ENCODE measurements at places on chromosomes 2 and 18.

DNA sequence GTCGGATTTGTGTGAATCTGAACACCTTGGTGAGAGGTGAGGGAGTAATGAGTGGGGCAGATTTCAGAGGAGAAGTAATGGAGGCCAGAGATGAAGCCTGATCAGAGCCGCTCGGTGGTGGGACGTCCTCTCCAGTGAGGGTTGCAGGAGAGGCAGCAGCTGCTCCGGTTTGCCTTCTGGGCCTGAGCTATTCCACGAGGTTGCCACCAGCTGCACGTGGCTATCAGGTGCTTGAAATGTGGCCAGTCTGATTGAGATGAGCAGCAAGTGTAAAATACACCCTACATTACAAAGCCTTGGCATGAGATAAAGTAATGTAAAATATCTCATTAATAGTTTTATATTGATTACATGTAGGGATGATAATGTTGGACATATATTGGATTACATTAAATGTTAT, 10.8 kb upstream of the EFHD1 start:
- no peak for DNase-seq

GRCh38 chr2:237482485-237482884, 4.6 kb upstream of the MLPH start:
- peak; percentile 94 for DNase-seq

DNA sequence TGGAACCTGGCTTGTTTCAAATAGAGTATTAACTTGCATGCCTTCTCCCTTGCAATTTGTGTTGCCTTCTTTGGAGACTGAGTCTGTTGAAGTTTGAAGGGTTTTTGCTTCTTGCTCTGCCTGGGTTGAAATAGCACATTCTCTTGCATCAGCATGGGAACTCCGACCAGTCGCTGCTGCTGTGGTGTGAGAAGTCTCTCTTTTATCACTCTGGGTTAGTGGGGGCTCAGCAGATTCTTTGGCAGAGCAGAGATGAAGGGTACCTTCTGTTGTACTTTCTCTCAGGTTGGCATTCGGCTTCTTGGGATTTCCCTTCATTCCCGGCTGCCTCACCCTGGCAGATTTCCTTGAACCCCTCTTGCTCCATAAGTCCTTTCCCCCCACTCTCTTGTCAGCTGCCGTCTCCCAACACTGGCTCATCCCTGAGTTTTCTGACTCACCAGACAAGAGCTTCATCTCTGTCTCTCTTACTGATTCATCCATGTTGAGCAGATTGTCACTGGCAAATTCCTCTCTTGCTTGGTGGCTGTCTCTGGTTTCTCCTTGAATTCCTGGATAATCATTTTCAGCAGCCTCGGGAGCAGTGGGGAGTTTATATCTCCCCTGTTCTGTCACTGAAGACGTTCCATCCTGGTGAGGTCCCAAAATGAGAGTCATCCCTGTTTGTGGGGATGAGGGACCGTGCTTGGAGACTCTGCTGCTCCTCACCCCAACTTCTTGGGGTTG, 49.9 kb downstream of the ALPK2 start:
- no peak for DNase-seq

DNA sequence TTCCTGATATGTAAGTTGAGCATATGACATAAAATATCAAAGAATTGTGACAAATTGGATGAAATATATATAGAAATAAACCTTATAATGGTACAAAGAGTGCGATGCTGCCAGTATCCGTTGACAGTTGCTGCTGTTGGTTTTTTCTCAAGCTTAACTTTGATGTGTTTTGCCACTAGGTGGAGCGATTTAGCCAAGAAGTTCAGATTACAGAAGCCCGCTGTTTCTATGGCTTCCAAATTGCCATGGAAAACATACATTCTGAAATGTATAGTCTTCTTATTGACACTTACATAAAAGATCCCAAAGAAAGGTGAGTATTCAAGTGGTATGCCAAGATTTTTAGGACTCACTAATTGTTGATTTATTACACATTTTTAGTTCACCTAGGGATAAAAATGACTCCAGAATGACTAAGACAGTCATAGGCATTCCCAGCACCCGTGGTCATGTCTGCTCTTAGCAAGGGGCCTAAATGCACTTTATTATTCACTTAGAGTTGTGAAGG, 2.1 kb downstream of the RRM2 start:
- no peak for DNase-seq

DNA sequence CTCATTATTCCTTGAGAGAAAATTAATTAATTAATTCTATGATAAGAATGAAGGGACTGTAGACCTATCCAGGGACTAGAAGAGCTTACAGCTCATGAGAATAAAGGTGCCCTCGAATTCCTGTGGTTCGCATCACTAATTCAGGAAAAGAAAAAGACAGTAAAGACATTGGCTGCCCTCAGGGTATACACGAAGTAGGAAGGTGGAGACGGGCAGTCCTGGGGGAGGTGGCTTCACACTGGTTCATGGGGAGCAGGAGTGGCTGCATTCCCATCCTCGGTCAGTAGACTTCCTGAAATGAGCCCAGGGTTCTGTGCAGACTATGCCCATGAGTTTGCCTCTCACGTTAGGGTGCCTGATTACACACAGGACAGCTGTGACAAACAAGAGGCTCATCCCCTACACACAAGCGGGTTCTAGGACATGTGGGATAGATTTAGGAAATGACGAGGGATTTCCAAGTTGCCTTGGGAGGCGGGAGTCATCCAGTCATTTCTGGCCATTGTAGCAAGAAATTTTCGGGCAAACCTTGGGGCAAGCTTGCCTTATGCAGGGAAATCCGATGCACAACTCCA, 282.2 kb downstream of the CYP26B1 start:
- DNase-seq = no peak

- no peak for DNase-seq
Observed at GRCh38 chr2:236678307-236678975, 108.8 kb downstream of the ACKR3 start.

Measured in upper lobe of right lung (tissue), 1 donor.